Liver (tissue), 10 donors: ENCODE measurements at places on chromosomes 6 and 20. TPM values are rescaled to one million over a fixed set of nuclear protein-coding genes. Genes with fewer than 3 reads are reported as not detected.

Gene SPATS1
- not detected for polyA plus RNA-seq

Gene DUSP22
- 22.1 TPM for polyA plus RNA-seq

Gene PROKR2
- polyA plus RNA-seq: not detected

Gene TNNC2
- 0.12 TPM for polyA plus RNA-seq

Gene RIMS1
- not detected for polyA plus RNA-seq

Gene DNMT3B
- 0.26 TPM for polyA plus RNA-seq

Gene SLC25A27
- polyA plus RNA-seq: 5.0 TPM

Gene KIF25
- polyA plus RNA-seq: not detected

Gene TMEM217
- polyA plus RNA-seq: 0.57 TPM

Gene SEL1L2
- not detected for polyA plus RNA-seq

Gene CLPSL1
- polyA plus RNA-seq: not detected

Gene TP53TG5
- not detected for polyA plus RNA-seq

Gene ULBP1
- 0.03 TPM for polyA plus RNA-seq

Gene NFATC2
- 1.6 TPM for polyA plus RNA-seq

Gene ZSCAN31
- polyA plus RNA-seq: 3.4 TPM

Gene NFKBIE
- polyA plus RNA-seq: 4.6 TPM

Gene OOEP
- 0.22 TPM for polyA plus RNA-seq

Gene POM121L2
- polyA plus RNA-seq: not detected

Gene DDAH2
- polyA plus RNA-seq: 22.6 TPM

Gene NOX3
- polyA plus RNA-seq: not detected

Gene UBD
- 7.0 TPM for polyA plus RNA-seq

Gene TMEM244
- polyA plus RNA-seq: not detected

Gene ZSCAN16
- 3.4 TPM for polyA plus RNA-seq

Gene PLN
- polyA plus RNA-seq: 0.22 TPM

Gene BPIFB4
- polyA plus RNA-seq: not detected

Gene SMLR1
- 20.8 TPM for polyA plus RNA-seq

Gene MAPK14
- 20.9 TPM for polyA plus RNA-seq

Gene MAFB
- polyA plus RNA-seq: 12.9 TPM

Gene IRF4
- 1.6 TPM for polyA plus RNA-seq

Gene SLC22A1
- polyA plus RNA-seq: 1,107 TPM

Gene LY86
- polyA plus RNA-seq: 5.0 TPM

Gene LZTS3
- polyA plus RNA-seq: 3.7 TPM

Gene EPPIN
- polyA plus RNA-seq: not detected

Gene TBC1D32
- polyA plus RNA-seq: 0.51 TPM

Gene IL17F
- polyA plus RNA-seq: not detected

Gene OPRM1
- not detected for polyA plus RNA-seq

Gene DNAH8
- polyA plus RNA-seq: not detected

Gene ZSCAN23
- not detected for polyA plus RNA-seq

Gene MYB
- 0.10 TPM for polyA plus RNA-seq

Gene PHACTR1
- 0.31 TPM for polyA plus RNA-seq

Gene GPR63
- polyA plus RNA-seq: 0.03 TPM

Gene BNIP5
- not detected for polyA plus RNA-seq

Gene TGM3
- polyA plus RNA-seq: 0.28 TPM

Gene MOXD1
- 0.14 TPM for polyA plus RNA-seq

Gene CDSN
- polyA plus RNA-seq: not detected

Gene TAAR2
- polyA plus RNA-seq: not detected

Gene JPH2
- not detected for polyA plus RNA-seq

Gene C6orf163
- 0.56 TPM for polyA plus RNA-seq

Gene STMN3
- 0.42 TPM for polyA plus RNA-seq

Gene FUT9
- not detected for polyA plus RNA-seq

Gene SLC24A3
- polyA plus RNA-seq: 0.43 TPM

Gene RARS2
- polyA plus RNA-seq: 19.2 TPM

Gene CASS4
- polyA plus RNA-seq: 0.26 TPM

Gene MOCS1
- polyA plus RNA-seq: 29.3 TPM

Gene ASIP
- polyA plus RNA-seq: 0.62 TPM

Gene VSX1
- polyA plus RNA-seq: not detected
